Activated naive CD8-positive, alpha-beta T cell treated with anti-CD3 and anti-CD28 coated beads, Interleukin-2, amount 50 U/mL, for 16 hours (primary cell): ENCODE measurements at places on chromosomes 1 and 21.

DNA sequence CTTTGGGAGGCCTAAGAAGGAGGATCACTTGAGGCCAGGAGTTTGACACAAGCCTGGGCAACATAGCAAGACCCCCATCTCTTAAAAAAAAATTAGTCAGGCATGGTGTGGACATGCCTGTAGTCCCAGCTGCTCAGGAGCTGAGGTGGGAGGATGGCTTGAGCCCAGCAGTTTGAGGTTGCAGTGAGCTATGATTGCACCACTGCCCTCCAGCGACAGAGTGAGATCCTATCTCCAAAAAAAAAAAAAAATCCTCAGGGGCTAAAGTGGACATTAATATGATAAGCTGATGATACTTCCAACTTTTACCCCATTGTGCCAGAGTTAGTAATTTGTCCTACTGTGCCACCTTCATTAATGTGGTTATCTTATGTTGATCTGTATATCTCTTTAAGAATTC, 327.8 kb upstream of the FMN2 start:
- no peak for DNase-seq

- no peak for DNase-seq
Measured at GRCh38 chr1:67338642-67339041, 31.0 kb downstream of the IL12RB2 start.

DNA sequence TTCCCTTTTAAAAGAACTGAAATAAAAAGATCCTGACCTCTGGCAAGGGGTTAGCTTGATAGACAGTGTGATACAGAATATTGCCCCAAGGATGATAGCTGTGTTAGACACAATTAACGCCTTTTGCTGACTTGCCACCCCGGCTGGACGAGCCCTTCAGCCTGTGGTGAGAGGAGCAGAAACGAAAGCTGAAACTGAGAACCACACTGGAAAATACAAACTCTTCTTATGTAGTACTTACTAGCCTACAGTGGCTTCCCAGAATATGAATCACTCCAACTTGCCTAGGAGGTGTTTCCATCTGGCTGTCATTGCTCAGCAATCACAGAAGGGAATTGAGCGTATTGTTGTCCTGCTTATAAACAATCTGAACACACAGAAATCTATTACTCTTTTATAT, 22.9 kb downstream of the SAMSN1 start:
- DNase-seq = no peak

- DNase-seq = no peak
Measured at GRCh38 chr21:34544032-34544496, 32.1 kb upstream of the KCNE1 start.

- no peak for DNase-seq
Measured at GRCh38 chr1:11158291-11158690, 30.9 kb upstream of the ANGPTL7 start.
